RKO (cell line): ENCODE measurements at places on chromosomes 6 and 20.
A peak's percentile ranks its signal among the peaks of the same experiment; 100 is the strongest.

- DNase-seq, result no peak
Observed at GRCh38 chr6:136728033-136728939, 64.0 kb downstream of the MAP3K5 start.

- no peak for DNase-seq
Observed at GRCh38 chr6:144411531-144412165, 126.5 kb downstream of the UTRN start.

DNA sequence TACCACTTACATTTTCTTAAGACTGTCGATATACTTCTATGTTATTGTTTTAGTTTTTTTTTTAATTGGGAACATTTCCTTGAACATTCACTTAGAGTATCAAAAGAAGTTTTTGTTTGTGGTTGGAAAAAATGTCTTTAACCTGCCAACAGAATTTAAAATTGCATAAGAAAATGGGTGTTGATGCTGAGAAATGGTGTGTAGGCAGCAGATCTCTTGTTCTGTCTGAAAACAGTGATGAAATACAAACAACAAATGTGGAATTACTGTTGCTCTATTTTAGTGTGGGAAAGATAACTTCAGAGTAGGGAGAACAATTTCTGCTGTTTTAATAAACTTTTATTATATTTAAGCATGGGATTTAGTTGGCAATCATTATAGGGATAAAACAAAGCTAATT is 293.5 kb downstream of the CDKAL1 start:
- no peak for DNase-seq

GRCh38 chr6:142380626-142381025 is 78.8 kb downstream of the ADGRG6 start:
- DNase-seq, result no peak

GRCh38 chr6:47669684-47670513 is 28.5 kb upstream of the ADGRF4 start:
- no peak for DNase-seq

GRCh38 chr20:44746367-44747165 is 901 bp downstream of the KCNK15 start:
- no peak for DNase-seq

GRCh38 chr6:157188213-157188612 is 135.1 kb downstream of the TMEM242 start:
- DNase-seq, result no peak

- DNase-seq, result peak; percentile 30
Observed at GRCh38 chr6:33000055-33000454, 9.3 kb downstream of the HLA-DOA start.
